A549 treated with Mapracorat at 1 μM for 4 hours (cell line): ENCODE measurements at places on chromosomes 2 and 18. TPM values are rescaled to one million over a fixed set of nuclear protein-coding genes. Genes with fewer than 3 reads are reported as not detected.

STAT4 gene
- total RNA-seq = 3.0 to 4.5 TPM (median 4.1 TPM) in 5 replicates

PLEKHH2 gene
- 1.4 to 2.5 TPM (median 1.7 TPM) in 5 replicates for total RNA-seq

IMMT gene
- total RNA-seq = 103 to 119 TPM (median 109 TPM) in 5 replicates

ACTG2 gene
- 0.18 to 0.56 TPM (median 0.29 TPM) in 5 replicates for total RNA-seq

LPIN2 gene
- 14.2 to 20.7 TPM (median 18.4 TPM) in 5 replicates for total RNA-seq

FOXI3 gene
- total RNA-seq = 0.06 to 0.07 TPM in 2 of 5 replicates, not detected in the others

DYSF gene
- 0.50 to 1.0 TPM (median 0.78 TPM) in 5 replicates for total RNA-seq

SERPINB12 gene
- total RNA-seq = not detected in 5 replicates

AQP12A gene
- not detected in 5 replicates for total RNA-seq

KLF7 gene
- total RNA-seq = 19.7 to 32.2 TPM (median 26.1 TPM) in 5 replicates

ACADL gene
- total RNA-seq = 0.06 to 0.19 TPM (median 0.13 TPM) in 4 of 5 replicates, not detected in the other

GPR75 gene
- 1.4 to 2.2 TPM (median 1.6 TPM) in 5 replicates for total RNA-seq

FNDC4 gene
- total RNA-seq = 3.5 to 5.3 TPM (median 3.8 TPM) in 5 replicates

LINC00305 gene
- total RNA-seq = not detected in 5 replicates

PSD4 gene
- total RNA-seq = 10.4 to 14.6 TPM (median 12.8 TPM) in 5 replicates

ZSWIM2 gene
- total RNA-seq = not detected in 5 replicates

STON1 gene
- total RNA-seq = 0.33 to 0.55 TPM (median 0.41 TPM) in 5 replicates

TAF4B gene
- total RNA-seq = 4.1 to 5.3 TPM (median 4.6 TPM) in 5 replicates

APCDD1 gene
- not detected in 5 replicates for total RNA-seq

CDH7 gene
- total RNA-seq = 0.05 TPM in 1 of 5 replicates, not detected in the others

ASB18 gene
- total RNA-seq = not detected in 5 replicates

TCF23 gene
- total RNA-seq = not detected in 5 replicates

SERPINB10 gene
- total RNA-seq = not detected in 5 replicates

SLC9A2 gene
- 2.5 to 2.9 TPM (median 2.8 TPM) in 5 replicates for total RNA-seq

RAB6C gene
- not detected in 5 replicates for total RNA-seq

SLC5A7 gene
- total RNA-seq = not detected in 5 replicates

ABCG5 gene
- not detected in 5 replicates for total RNA-seq

MEP1B gene
- total RNA-seq = 0.05 TPM in 1 of 5 replicates, not detected in the others

MC2R gene
- not detected in 5 replicates for total RNA-seq

C1QL2 gene
- total RNA-seq = 0.11 to 0.53 TPM (median 0.31 TPM) in 5 replicates

HRH4 gene
- not detected in 5 replicates for total RNA-seq

FAM161A gene
- 6.4 to 8.2 TPM (median 7.6 TPM) in 5 replicates for total RNA-seq

SCYGR4 gene
- not detected in 5 replicates for total RNA-seq

CNGA3 gene
- 0.06 TPM in 1 of 5 replicates, not detected in the others for total RNA-seq

IL1B gene
- 0.13 to 0.17 TPM (median 0.14 TPM) in 4 of 5 replicates, not detected in the other for total RNA-seq

EDAR gene
- 0.03 to 0.12 TPM (median 0.05 TPM) in 3 of 5 replicates, not detected in the others for total RNA-seq

CNTNAP5 gene
- not detected in 5 replicates for total RNA-seq
